ENCODE measurements at places on chromosomes 3 and 15. TPM values are rescaled to one million over a fixed set of nuclear protein-coding genes. Genes with fewer than 3 reads are reported as not detected.
A peak's percentile ranks its signal among the peaks of the same experiment; 100 is the strongest.

GRCh38 chr3:167091226-167091625 lies 288.9 kb downstream of the ZBBX start:
- no peaks in the 10 kb centered on the region for H3K27me3 ChIP-seq
- no peak overlapping the region for H3K27ac ChIP-seq
- H3K36me3 ChIP-seq = no peaks in the 10 kb centered on the region

GRCh38 chr3:119331661-119332060 lies 37.5 kb downstream of the ARHGAP31 start:
- H3K36me3 ChIP-seq = peaks cover 3% of the 10 kb centered on the region
- H3K27ac ChIP-seq = peak overlapping the region; percentile 79
- H3K4me3 ChIP-seq = no peak overlapping the region
- no peak for DNase-seq
- no peaks in the 10 kb centered on the region for H3K27me3 ChIP-seq

Gene NME9
- 0.60 TPM for total RNA-seq

- no peak overlapping the region for H3K4me3 ChIP-seq
- no peaks in the 10 kb centered on the region for H3K27me3 ChIP-seq
- H3K36me3 ChIP-seq = no peaks in the 10 kb centered on the region
Measured at GRCh38 chr3:901953-902778, 190.7 kb upstream of the CNTN6 start.

DNA sequence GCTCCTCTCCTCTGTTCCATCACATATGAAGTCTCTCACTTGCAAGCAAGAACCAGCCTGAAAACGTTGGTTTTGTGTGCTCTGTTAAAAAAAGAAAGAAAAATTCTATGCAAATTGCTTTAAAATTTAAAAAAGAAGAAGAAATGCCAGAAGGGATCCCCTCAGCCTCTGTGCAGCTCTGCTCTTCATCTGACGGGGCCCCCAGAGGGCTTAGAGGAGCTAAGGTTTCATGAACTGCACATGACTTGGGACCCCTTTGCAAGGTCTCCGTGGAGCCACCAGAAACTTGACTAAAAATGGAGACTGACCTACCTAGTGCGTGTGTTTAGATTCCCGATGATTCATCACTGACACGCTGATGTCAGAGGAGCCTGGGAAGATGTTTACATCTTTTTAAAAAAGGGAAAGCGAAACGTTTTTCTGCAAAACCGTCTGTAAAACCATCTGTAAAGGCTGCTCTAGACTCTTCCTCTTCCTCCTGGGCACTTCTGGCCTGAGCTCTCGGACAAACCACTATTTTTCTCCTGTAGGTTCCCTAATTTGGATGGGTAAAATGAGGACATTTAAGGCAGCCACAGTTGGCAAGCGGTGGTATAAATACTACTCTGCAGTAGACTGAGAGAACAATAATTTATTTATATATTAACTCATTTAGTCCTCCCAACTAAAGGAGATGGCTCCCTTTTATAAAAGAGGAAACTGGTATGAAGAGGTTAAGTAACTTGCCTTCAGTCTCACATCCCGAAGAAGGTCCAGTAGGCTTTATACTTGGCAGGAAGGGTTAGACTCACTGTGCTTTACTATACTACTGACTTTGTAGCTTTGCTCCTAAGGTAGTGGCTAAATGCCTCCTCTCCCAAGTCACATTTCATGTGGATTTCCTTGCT lies 67.2 kb upstream of the POLG start:
- peaks cover 84% of the 10 kb centered on the region for H3K27me3 ChIP-seq
- no peak for DNase-seq
- H3K4me1 ChIP-seq = peaks cover 2% of the 10 kb centered on the region
- H3K4me3 ChIP-seq = peak overlapping the region; percentile 31
- peak overlapping the region; percentile 3 for H3K27ac ChIP-seq
- H3K36me3 ChIP-seq = peaks cover 2% of the 10 kb centered on the region

DNA sequence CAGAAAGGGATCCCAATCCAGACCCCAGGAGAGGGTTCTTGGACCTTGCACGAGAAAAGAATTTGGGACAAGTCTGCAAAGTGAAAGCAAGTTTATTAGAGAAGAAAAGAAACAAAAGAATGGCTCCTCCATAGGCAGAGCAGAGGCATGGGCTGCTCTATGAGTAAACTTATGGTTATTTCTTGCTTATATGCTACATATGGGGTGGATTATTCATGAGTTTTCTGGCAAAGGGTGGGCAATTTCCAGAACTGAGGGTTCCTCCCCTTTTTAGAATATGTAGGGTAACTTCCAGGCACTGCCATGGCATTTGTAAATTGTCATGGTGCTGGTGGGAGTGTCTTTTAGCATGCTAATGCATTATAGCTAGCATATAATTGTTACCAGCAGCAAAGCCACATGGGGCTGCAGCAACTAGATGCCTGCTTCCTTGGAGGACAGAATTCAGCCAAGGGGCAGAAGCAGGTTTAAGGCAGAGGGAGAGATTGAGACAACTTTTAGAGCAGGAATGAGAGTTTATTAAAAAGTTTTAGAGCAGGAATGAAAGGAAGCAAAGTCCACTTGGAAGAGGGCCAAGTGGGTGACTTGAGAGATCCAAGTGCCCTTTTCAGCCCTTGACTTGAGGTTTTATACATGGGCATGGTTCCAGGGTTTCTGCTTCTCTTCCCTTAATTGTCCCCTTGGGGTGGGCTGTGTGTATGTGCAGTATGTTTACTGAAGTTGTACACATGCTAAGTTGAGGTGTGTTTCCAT lies 41.3 kb downstream of the METTL6 start:
- no peak overlapping the region for H3K4me3 ChIP-seq
- H3K27ac ChIP-seq = no peak overlapping the region

GRCh38 chr3:186247821-186248814 lies 113.9 kb downstream of the DGKG start:
- H3K27me3 ChIP-seq = peaks cover 50% of the 10 kb centered on the region
- H3K36me3 ChIP-seq = no peaks in the 10 kb centered on the region
- no peak overlapping the region for H3K4me3 ChIP-seq
- H3K4me1 ChIP-seq = peaks cover 3% of the 10 kb centered on the region

Gene CCRL2
- total RNA-seq = 2.4 TPM

DNA sequence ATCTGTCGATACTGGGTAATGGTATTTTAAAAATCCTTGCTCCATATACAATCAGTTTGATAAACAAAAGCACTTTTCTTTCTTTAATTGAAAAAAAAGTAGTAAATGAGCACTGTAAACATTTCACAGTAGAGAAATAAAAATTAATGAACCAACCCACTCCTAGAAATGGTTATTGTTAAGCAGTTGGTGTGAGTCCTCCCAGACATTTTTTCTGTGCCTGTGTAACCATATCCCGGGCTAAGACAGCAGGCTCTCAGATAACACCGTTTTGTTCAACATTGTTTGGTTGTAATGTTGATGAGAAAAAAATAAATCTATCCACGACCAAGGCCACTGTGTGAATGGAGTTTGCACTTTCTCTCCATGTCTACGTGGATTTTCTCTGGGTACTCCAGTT lies 42.6 kb downstream of the PXK start:
- DNase-seq = no peak
- no peak overlapping the region for H3K4me3 ChIP-seq
- H3K36me3 ChIP-seq = peaks cover 2% of the 10 kb centered on the region
- H3K4me1 ChIP-seq = peaks cover 9% of the 10 kb centered on the region

Gene IL5RA
- 10.4 TPM for total RNA-seq

Gene BRK1
- 53.8 TPM for total RNA-seq

DNA sequence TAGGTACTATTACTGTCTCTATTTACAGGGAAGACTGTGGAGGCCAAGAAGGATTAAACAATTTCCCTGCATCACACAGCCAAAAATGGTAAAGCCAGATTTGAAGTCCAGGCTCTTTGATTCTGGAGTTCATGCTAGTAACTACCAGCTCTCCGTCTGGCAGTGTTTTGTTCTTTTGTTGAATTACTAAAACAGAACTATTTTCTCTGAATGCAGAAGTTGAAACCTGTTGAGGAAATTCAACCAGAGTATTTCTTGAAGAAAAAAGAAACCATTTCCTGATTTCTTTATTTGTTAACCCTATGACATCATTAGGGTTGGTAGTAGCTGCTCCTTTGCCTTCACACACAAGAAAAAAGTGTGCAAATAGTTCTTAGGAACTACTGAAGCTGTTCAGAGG lies 34.3 kb downstream of the CRTC3 start:
- peak overlapping the region; percentile 74 for H3K4me3 ChIP-seq
- H3K4me1 ChIP-seq = peaks cover 49% of the 10 kb centered on the region
- H3K27ac ChIP-seq = peak overlapping the region; percentile 95
- no peak for DNase-seq
- no peaks in the 10 kb centered on the region for H3K27me3 ChIP-seq
- peaks cover 2% of the 10 kb centered on the region for H3K36me3 ChIP-seq

Gene DNASE1L3
- total RNA-seq = not detected

DNA sequence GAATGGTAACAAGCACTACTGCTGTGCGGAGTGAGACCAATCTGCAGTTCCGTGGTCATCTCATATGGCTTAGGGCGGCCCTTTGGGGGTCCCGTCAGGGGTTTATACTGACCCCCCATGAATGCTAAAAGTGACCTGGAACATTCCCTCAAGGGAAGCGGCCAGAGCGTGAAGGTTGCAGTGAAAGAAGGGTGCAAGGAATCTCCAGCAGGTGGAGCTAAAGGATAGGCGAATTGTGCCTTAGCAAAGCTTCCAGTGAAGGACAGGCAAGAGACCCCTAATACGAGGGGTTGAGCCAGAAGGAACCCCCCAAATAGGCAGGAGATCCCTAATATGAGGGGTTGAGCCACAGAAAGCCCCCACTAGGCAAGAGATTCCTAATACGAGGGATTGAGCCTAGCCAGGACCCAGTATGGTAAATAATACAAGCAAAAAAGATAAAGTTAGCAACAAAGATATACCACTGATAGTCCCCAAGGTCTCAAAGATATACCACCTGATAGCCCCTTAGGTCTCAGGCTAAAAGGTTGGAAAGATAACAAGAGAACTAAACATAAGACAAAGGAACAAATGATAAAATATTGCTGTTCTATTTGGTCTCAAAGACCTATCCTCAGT lies 32.8 kb downstream of the ZNF589 start:
- DNase-seq = no peak
- H3K27ac ChIP-seq = no peak overlapping the region
- no peaks in the 10 kb centered on the region for H3K27me3 ChIP-seq

Gene CKMT1A
- not detected for total RNA-seq

Gene CLDN16
- total RNA-seq = not detected

Gene PODXL2
- 5.5 TPM for total RNA-seq

DNA sequence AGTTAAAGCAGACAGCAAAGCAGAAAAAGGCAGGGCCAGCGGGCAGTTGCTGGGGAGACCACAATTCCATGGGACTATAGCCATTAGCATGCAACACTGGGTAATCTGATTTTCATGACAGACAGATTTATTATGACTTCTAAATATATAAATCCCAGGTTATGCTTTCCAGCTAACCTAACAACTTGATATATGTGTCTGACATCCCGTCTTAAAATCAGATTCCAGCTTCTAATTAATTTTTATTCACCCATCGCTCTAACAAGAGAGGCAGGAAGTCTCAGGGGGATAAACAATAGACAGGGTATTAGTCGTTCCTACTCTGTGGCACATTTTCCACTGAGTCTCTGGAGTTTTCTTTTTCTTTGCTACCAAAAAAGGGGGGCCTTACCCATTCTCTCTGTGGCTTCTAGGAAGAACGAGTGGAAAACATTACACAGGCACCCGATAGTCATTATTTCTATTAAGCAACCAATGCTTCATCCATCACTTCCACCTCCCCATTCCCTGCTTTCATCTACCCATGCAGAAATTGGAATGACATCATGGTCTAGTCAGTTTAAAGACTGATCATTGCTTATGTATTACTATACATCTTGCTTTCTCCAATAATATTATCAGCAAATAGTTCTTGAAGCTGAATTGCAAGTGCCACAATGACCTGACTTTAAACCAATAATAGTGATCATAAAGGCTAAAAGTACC lies 173.1 kb downstream of the FHIT start:
- no peaks in the 10 kb centered on the region for H3K4me1 ChIP-seq
- no peaks in the 10 kb centered on the region for H3K27me3 ChIP-seq
- H3K4me3 ChIP-seq = no peak overlapping the region
- no peak overlapping the region for H3K27ac ChIP-seq
- no peak for DNase-seq

DNA sequence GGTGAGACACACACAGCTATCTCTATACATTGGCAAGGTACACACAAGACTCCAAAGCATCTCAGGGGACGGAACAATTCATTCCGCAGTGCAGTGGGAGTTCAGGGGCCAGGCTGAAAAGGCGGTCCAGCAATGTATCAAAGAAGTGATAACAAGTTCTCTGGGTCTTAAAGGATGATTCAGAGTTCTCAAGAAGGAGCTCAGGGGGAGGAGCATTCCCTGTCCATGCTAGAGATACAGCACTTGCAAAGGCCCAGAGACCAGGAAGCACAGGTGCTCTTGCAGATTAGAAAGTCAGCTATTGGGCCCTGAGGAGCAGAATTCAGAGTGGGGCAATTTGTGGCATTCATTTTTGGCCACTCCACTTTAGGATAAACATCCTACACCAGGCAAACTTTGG lies 34.9 kb downstream of the MECOM start:
- no peak overlapping the region for H3K4me3 ChIP-seq
- no peaks in the 10 kb centered on the region for H3K36me3 ChIP-seq
- H3K27me3 ChIP-seq = peaks cover 39% of the 10 kb centered on the region
- DNase-seq = no peak
- peaks cover 5% of the 10 kb centered on the region for H3K4me1 ChIP-seq

DNA sequence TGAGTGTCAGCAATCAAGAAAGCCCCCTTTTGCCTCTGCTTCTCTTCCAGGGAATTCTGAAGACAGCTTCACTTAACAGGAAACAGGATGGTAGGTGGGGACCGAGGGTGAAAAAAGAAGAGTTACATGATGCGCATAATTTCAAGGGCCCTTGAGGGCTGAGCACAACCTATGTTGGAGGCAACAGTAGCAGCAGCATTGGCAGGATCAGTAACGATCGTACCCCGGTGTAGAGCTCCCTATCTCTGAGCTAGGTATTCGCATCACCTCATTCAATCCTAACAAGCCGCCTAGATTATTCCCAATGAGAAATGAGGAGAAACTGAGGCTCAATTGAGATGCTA lies 432 bp upstream of the RAD54L2 start:
- H3K4me1 ChIP-seq = peaks cover 20% of the 10 kb centered on the region
- peak overlapping the region; percentile 81 for H3K27ac ChIP-seq
- H3K27me3 ChIP-seq = no peaks in the 10 kb centered on the region
- no peaks in the 10 kb centered on the region for H3K36me3 ChIP-seq

Gene GOLGA8O
- total RNA-seq = 0.47 TPM

GRCh38 chr3:21804330-21804729 lies 53.3 kb upstream of the ZNF385D start:
- no peaks in the 10 kb centered on the region for H3K27me3 ChIP-seq
- no peaks in the 10 kb centered on the region for H3K4me1 ChIP-seq
- no peak for DNase-seq
- no peaks in the 10 kb centered on the region for H3K36me3 ChIP-seq
- H3K27ac ChIP-seq = no peak overlapping the region
- H3K4me3 ChIP-seq = no peak overlapping the region

Gene SLC28A1
- total RNA-seq = not detected

- no peak overlapping the region for H3K27ac ChIP-seq
- H3K4me1 ChIP-seq = no peaks in the 10 kb centered on the region
- peaks cover 2% of the 10 kb centered on the region for H3K36me3 ChIP-seq
Measured at GRCh38 chr3:24278543-24278942, 216.1 kb downstream of the THRB start.

Gene CA12
- not detected for total RNA-seq

Measured in T-helper 17 cell (primary cell).